ENCODE measurements at places on chromosomes 2 and 18.

GRCh38 chr18:8841781-8842485 is 136.6 kb downstream of the MTCL1 start:
- no peak for DNase-seq

DNA sequence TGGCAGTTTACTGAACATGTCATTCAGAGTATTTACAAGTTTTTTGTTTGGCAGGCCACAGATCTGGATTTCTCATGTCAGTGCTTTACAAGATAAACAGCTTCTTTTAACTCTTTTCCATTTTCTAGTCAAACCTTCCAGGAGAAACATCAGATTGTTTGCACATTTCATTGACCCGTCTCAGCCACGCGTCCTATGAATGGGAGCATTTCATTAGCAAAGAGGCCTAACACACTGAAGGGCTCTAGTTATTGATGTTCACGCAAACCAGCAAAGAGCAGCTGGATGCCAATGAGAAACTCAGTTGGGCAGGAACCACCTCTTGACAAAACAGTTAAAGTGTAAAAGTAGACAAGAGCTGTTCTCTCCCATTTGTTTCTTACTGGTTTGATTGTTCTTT is 29.2 kb upstream of the MFF start:
- no peak for DNase-seq

- no peak for DNase-seq
These were observed 90.9 kb downstream of the GPD2 start for GRCh38 chr2:156526950-156527636.

GRCh38 chr2:208006833-208007232 is 18.5 kb downstream of the PLEKHM3 start:
- DNase-seq, result no peak

DNA sequence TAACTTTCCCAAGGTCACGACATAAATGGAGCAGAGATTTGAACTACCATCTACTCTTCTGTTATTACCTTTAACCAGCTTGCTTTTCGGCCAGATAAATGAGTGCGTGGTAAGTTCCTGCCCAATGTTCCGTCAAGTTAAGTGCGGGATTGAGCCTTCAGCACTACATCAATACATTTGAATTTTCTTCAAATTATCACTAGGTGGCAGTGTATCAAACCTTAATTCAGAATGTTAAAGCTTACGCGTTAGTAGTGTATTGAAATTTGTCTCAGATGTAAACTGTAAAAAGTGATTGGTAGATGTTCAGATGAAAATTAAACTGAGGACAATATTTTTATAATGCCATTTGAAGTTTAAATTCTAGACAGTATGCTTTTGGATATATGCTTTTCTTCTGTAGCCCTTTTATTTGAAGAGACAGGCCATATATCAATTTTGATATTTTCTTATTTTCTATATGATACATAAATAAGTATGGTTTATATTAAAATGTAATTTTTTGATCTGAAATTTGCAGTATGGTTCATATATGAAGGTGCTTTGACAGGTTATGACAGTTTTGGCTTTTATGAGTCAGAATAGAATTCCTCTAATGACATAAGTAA is 681.3 kb downstream of the ADCYAP1 start:
- DNase-seq, result no peak

GRCh38 chr2:151973901-151974199 is 125.0 kb downstream of the CACNB4 start:
- no peak for DNase-seq

- no peak for DNase-seq
These were observed 105.6 kb downstream of the CRIM1 start for GRCh38 chr2:36461039-36461681.

GRCh38 chr2:42036413-42036812 is 11.4 kb upstream of the PKDCC start:
- DNase-seq, result no peak

DNA sequence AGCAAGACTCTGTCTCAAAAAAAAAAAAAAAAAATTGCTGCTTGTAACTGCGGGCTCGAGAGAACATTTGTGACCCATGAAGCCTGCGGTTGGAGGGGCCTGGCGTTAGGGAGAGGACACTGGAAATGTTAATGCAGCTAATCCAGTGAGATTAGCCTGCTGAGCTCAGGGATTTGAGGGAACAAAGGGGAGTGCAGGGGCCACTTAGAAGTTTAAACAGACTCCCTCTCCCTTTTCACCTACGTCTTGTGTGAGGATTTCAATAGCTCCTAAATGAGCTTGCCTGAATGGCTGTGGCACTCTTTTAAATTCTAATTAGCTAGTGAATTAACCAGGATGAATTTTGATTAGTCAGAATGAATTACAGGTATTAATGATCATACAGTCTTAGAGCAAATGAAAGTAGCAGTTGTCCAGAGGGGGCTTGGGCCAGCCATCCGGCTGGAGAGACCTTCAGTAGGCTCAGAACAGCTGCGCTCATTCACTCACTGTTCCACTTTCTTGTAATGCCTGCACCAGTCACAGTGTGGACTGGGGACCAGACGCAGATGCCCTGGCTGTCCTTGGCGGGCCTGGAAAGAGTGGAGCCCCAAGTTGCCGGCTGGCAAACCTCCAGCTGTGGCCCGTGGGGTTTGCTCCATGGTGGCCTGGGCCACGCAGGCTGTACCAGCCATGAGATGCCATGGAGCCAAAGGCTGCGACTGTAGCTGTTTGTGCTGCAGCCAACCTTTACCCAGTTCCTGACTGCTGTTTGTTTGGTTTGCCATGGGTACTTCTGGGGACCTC is 20.8 kb downstream of the LDLRAD4 start:
- no peak for DNase-seq

GRCh38 chr2:238022594-238023157 is 38.1 kb upstream of the SCLY start:
- no peak for DNase-seq

DNA sequence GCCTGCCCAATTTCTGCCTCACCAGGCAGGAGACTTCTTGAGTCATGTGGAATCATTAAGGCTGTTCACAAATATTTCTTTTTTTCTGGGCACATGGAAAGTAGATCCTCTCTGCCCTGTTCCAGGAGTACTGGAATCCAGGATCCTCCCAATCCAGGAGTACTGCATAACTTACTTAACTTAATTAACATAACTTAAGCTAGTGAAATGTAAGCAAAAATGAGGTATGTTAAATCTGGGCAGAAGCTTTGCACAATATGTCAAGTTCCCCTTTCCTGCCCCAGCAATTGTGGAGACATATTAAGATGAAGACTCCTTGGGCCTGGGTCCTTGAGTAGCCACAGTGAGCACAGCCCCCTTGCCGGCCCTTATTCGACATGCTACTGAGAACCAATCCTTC is 3.2 kb downstream of the CD207 start:
- no peak for DNase-seq

DNA sequence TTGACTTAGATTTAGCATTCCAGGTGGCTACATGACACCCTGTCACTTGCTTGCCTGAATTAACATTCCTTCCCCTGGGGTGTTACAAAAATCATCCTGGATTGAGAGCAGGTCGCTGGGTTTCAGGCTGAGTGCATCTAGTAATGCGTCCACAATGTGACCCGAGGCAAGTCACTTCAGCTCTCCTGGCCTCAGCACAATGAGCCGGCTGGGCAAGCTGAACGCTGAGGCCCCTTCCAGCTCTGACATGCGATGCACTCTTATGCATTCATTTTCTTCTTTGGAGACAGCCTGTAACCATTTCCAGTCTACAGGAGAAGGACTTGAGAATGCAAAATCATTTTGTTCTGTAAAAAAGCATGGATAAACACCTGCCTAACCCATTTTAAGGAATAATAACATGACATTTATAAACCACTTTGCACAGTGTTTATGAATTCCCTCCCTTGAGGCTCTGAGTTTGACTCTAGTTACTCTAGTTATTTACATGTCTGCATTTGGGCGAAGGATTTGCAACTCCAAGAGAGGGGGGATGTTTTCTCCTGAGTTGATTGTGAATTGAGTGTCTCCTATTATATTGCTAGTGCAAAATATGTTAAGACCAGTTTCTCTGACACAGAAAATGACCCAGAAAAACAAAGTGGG is 63.0 kb upstream of the CPO start:
- no peak for DNase-seq

Data from naive thymus-derived CD8-positive, alpha-beta T cell (primary cell).